ENCODE measurements at places on chromosomes 2 and 18. TPM values are rescaled to one million over a fixed set of nuclear protein-coding genes. Genes with fewer than 3 reads are reported as not detected.

Gene REG3A
- not detected for total RNA-seq

Gene STEAP3
- 8.2 TPM for total RNA-seq

Gene DOK6
- total RNA-seq = 6.8 TPM

Gene GPR45
- not detected for total RNA-seq

Gene CFC1
- total RNA-seq = not detected

Gene MAL
- 154 TPM for total RNA-seq

Data from tibial nerve (tissue), 4 donors.